ENCODE measurements at places on chromosomes 2 and 18.

GRCh38 chr2:149579972-149580882 lies 7.3 kb downstream of the MMADHC start:
- no peak for DNase-seq

DNA sequence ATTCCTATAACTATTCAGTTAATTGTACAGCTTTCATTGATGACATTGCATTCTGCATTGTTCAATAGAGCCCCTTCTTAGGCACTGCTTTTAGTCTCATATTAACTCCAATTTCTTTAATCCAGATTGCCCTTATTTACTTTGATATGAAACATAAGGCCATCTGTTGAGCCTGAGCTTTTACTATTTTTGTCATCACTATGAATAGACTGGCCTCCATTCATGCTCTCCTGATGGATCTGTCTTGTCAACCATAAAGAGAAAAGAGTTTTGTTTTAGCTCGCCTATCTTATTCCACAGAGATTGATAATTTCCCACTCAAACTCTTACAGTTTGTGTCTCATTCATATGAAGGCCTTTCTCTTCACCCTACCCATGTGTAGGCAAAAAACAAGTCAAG lies 159.2 kb upstream of the DTNA start:
- DNase-seq = no peak

GRCh38 chr2:45627911-45628310 lies 16.8 kb upstream of the SRBD1 start:
- no peak for DNase-seq

GRCh38 chr2:37215250-37215649 lies 16.1 kb downstream of the CEBPZ start:
- DNase-seq = no peak

DNA sequence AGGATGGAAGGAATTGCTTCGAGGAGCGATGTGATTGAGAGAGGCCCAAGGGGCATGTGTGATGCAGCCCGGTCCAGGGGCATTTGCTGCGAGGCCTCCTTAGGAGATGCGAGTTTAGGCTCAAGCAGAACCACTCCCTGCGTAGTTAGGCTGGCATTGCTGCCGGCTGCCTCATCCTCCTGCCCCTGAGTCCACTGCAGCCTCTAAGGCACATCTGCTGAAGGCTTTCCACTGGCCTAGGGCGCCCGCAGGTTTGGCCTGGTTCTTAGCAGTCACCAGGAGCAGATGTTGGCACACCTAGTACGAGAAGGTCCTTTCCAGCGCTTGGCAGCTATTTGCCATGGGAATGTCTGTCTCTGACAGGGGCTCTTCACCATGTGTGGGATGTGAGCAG lies 20.7 kb downstream of the INPP5D start:
- no peak for DNase-seq

DNA sequence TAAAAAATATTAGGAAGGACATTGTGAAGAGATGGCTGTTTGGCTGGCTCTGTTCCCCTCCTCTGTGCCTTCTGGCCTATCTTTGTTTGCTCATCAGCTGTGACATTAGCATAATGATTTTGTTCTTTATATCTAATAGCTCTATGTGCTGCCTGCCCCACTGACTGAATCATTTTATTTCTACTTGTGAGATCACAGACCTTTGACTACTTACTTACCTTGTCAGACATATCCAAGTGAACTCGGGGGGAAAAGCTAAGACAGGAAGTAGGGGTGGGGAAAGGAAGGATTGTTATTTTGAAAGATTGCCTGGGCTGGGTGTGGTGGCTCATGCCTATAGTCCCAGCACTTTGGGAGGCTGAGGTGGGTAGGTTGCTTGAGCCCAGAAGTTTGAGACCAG lies 104.2 kb downstream of the ASAP2 start:
- no peak for DNase-seq

DNA sequence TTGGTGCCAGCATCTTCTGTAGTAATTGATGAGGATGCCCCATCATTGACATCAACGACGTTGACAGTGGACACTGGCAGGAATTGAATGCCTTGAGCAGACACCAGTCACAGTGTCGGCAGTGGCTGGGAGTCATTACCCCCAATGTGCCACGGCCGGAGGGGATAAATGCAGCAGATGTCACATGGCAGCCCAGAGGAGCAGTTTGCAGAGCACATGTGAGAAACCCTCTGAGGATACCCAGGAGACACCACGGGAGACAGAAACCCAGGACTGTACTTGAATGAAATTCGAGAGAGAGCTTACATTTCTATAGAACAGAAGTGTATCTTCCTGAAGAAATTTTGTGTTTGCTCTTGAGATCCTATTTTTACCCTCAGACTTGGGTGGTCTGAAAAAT lies 409.1 kb upstream of the TNP1 start:
- DNase-seq = no peak

GRCh38 chr18:26956863-26957262 lies 91.4 kb upstream of the AQP4 start:
- DNase-seq = no peak

DNA sequence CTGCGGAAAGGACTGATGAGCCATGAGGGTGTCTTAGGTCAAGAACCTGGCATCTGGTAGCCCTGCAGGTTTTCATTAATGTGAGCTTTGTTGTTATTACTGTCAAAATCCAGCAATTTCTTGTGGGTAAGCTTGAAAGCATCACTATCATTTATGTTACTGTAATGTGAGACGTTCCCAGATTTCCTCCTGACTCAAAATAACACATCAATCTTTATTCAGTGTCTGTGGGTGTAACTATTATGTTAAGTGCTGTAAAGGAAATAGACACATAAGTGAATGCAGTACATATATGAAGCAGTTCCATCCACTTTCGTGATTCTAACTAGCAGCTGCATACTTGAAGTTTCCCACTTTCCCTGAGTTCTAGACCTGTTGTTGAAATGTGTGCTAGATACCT lies 89.8 kb downstream of the FHOD3 start:
- no peak for DNase-seq

GRCh38 chr2:206856513-206856912 lies 82.8 kb upstream of the CPO start:
- no peak for DNase-seq

GRCh38 chr2:227106845-227107759 lies 56.9 kb downstream of the COL4A4 start:
- DNase-seq = no peak

DNA sequence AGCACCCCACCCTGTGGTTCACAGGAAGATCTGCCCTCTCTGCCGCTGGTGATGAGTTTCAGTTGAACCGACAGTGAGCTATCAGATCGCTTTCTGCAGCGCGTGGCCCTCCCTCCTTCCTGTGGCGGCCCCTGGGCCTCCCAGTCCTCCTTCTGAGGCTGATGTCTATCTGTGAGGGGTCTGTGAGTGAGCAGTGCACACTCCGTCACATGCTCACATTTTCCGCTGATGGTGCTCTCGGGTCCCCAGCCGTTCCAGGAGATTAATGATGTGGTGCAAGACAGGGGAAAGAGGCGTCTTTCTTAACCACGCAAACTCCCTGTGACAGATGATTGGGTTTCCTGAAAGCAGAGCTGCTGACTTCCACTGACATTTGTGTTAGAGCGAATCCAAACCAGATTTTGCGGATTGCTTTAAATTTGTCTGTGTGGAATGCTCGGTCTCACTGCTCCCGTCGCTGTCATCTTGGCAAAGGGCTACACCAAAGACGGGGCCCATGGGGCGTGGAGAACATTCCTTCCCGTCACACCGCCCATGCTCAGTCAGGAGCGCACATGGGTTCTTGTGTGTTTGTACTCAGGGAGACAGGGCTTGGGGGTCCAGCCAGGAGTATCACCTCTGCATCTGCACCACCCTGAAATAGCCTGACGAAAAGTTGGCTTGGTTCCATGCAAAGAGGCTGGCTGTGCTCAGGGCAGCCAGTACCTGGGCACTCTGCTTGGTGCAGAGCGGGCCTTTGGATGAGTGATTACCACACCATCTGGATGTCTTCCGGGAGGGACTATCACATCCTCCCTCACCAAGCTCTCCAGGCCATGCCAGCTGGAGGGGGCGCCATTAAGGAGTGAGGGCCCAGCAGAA lies 154.7 kb upstream of the HS6ST1 start:
- DNase-seq = no peak

GRCh38 chr2:238857959-238858358 lies 10.1 kb downstream of the TWIST2 start:
- DNase-seq = no peak

GRCh38 chr2:236712961-236713673 lies 143.5 kb downstream of the ACKR3 start:
- DNase-seq = no peak

DNA sequence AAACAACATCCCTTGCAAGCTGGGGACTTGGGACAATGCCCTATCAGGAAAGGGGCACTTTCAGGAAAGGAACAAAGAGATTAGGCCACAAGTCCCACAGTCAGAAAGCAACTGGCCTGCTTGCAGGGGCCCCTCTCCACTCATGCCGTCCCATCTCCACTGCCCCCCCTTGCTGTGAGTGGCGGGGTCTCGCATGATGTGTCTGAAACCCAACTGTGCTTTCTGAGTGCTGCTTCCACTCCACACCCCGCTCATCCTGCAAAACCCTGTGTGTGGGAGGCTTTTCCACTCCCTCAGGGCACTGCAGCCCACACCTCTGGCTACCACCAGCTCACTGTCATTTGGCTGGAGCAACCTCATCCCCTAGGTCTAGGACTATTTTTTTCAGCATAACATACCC lies 7.9 kb downstream of the HS6ST1 start:
- no peak for DNase-seq

GRCh38 chr2:156021146-156022040 lies 311.1 kb downstream of the NR4A2 start:
- DNase-seq = no peak

- no peak for DNase-seq
Measured at GRCh38 chr18:54173980-54174630, 50.4 kb downstream of the MBD2 start.

GRCh38 chr2:212646698-212647366 lies 108.2 kb upstream of the ERBB4 start:
- no peak for DNase-seq

DNA sequence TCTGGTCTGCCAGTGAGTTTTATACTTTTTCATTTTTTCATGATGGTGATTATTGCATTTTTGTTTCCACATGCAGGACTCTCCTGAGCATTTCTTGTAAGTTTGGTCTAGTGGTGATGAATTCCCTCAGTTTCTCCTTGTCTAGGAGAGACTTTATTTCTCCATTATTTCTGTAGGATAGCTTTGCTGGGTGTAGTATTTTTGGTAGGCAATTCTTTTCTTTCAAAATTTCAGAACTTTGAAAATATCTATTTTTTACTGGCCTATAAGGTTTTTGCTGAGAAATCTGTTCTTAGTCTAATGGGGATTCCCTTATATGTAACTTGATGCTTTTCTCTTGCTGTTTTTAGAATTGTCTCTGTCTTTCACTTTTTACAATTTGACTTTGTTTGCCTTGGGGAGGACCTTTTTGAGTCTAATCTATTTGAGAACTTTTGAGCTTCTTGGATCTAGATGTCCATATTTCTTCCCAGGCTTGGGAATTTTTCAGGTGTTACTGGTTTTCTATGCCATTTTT lies 149.1 kb downstream of the UBR3 start:
- DNase-seq = no peak

DNA sequence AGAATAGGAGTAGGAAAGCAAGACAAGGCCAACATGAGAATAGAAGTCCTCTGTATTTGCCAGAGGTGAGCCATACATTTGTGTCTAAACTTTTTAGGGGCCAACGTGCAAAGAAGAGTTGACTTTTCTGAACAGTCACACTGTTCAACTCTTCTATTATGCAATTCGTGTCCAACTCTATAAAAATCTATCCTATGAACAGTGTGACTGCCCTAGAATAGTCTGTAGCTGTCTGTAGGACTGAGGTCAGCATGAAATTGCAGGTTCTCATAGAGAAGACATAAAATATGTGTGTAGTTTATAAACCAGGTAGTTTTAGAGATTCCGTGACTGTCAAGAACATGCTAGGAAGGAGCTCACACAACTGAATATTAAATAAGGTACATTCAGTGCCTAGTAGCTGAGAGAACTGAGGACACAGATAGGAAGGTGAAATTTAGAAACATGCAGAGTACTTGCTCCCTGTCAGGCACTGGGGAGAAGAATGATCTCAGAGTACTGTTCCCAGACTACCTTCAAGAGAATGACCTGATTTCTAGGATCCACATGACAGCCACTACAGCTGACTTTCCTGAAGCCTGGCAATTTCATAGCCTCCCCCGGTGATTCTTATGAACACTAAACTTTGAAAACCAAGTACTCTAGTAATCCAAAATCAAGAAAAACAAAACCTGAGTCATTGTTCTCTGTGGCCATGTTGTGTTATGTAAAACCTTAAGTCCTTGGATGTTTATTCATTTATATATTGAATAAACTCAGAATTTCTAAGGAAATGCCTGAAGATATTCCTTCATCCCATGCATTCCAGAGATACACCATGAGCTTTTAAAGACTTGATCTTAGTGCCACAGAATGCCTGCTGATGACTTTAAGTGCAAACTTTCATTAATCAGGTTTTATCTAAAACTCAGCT lies 201.5 kb upstream of the BOD1L2 start:
- no peak for DNase-seq

DNA sequence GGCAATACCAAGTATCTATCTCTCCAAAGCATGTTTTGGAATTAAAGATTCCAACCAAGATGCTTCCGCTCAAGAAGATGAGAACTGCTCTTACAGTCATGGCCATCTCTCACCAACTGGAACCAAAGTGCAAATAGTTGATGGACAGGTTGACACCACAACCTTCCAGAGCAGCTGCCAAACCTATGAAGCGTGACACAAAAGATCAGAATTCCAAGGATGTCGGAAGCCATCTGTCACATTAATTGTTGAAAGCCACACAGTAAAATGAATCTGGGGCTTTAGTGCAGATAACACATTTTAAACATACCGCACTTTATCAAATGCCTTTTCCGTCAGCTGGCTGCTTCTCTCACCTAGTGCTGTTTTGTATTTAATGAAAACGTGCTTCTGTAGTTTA lies 195.7 kb downstream of the CDH20 start:
- DNase-seq = no peak

DNA sequence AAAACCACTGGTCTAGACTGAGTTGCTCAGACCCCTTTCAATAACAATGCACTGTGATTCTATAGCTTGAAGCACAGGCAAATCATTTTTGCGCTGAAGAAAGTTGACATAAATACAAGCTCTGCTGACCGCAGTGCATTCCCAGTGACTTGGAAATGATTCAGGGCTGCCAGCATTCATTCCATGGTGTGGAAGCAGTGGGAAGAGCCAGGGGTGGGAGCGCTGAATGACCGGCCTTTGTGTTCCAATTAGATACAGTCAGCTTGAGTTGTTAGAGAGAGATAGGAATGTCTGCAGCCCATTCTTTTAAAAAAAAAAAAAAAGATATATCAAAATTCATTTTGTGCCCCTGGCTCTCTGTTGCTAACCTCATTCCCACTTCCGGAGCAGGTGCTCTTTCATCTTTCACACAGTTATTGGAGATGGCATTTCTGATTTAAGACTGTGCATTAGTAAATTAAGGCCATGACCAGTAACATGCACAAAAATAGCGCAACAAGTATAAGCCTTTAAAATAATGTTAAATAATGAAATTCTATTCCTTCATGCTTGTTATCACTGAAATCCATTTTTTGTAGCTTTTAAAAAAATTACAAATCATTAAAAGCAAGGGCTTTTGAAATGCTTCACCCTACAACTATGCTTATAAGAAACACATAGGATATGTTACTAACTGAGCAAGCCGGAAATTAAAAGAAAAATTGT lies 59.4 kb upstream of the CTLA4 start:
- DNase-seq = no peak

GRCh38 chr2:222423186-222423585 lies 1.2 kb upstream of the SGPP2 start:
- no peak for DNase-seq

All from stimulated activated CD4-positive, alpha-beta T cell treated with anti-CD3 and anti-CD28 coated beads, TNF-alpha, amount 100 ng/mL, for 1 hour (primary cell).